Upper lobe of left lung (tissue), 6 donors: ENCODE measurements at places on chromosomes 6 and 20. TPM values are rescaled to one million over a fixed set of nuclear protein-coding genes. Genes with fewer than 3 reads are reported as not detected.

Gene DEFB132
- not detected for total RNA-seq

Gene ZNF334
- 1.9 TPM for total RNA-seq

Gene LGSN
- total RNA-seq = 1.6 TPM

Gene FNDC1
- not detected for total RNA-seq

Gene SMLR1
- not detected for total RNA-seq

Gene ITPA
- 36.6 TPM for total RNA-seq

Gene CASS4
- total RNA-seq = 31.4 TPM

Gene HLA-G
- 2.8 TPM for total RNA-seq

Gene PPP1R16B
- 15.1 TPM for total RNA-seq

Gene TREM2
- 22.0 TPM for total RNA-seq

Gene C20orf96
- total RNA-seq = 7.3 TPM

Gene SIGLEC1
- 66.9 TPM for total RNA-seq

Gene TRIM10
- total RNA-seq = 1.4 TPM

Gene RBBP8NL
- 1.9 TPM for total RNA-seq

Gene LKAAEAR1
- 7.0 TPM for total RNA-seq

Gene STMN3
- 2.1 TPM for total RNA-seq

Gene CCN5
- 97.7 TPM for total RNA-seq

Gene SAMHD1
- total RNA-seq = 224 TPM
